ENCODE measurements at places on chromosomes 5 and 9.

- DNase-seq: no peak
These were observed 528.0 kb downstream of the BNC2 start for GRCh38 chr9:16342246-16343020.

DNA sequence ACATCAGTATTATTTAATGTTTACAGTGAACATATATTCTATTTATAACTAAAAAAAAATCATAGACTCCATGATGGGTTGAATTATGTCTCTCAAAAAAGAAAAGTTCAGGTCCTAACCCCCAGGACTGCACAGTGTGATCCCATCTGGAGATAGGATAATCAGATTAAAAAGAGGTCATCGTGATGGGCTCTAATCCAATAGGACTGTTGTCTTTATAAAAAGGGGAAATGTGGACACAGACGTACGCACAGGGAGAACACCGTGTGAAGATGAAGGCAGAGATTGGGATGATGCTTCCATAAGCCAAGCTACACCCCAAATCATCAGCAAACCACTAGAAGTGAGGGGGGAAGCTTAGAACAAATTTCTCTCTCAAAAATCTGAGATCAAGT, 221.4 kb downstream of the SNX18 start:
- DNase-seq: no peak

GRCh38 chr5:34930870-34931269, 1.5 kb downstream of the DNAJC21 start:
- DNase-seq: no peak

DNA sequence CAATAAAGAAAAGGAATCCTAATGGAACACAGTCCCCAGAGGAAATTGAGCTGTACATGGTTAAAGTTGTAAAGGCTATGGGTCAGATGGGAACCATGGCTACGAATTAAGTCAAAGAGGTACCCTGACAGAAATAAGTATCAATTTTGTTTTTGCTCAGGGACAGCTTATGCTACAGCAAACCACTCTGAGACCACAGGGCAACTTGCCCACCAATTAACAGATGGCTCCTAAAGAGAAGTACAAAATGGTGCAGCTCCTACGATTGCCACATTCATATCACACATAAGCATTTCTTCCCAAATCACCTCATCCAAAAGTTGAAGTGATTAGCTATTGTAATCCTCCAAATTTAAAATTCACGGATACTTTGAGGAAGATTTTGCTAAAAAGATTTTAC, 83.0 kb downstream of the ELAVL2 start:
- DNase-seq: no peak

DNA sequence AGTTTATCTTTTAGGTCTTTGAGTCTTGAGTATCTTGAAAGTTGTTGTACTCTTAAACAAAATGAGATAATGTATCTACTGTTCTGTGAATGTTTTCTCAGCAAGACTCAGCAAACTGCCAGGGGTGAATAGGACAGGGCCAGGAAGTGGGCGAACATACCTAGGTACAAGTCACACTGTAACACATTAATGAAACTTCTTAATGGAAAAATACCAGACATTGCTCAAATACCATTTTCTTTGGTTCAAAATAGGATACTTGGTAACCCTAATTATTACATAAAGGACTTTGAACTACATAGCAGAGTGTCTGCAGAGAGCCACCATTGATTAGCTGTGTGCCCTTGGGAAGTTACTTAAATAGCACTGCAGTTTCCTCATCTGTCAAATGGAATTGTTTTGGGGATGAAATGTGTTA, 197.5 kb downstream of the ARHGEF28 start:
- DNase-seq: no peak

DNA sequence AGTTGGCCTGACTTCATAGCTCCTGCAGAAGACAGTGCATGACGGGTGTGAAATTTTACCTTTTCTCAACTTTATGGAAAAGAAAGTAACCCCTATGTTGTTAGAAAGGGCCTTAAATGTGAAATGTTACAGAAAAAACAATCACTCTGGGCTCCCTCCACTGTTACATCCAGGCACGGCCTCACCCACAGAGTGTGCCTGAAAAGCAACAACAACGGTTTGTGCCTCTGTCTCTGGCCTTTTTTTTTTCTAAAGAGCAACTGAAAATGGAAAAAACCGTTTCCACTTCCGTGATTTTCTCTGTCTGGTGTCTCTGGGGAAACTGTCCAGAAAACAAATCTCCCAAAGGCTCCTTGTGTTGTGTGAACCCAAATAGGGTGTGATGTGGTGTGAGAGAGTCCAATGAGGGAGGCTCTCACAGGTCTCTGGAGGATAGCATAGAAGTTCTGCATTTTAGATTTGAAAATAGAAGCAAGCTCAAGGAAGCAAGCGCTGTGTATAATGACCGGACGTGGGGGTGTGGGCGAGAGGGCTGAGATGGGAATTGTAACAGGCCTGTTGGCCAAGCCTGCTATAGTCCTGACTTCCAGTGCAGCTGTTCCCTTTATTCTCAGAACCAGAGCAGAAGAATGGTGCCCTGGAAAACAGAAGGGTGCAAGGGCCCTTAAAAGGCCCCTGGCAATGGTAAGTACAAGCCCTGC, 221.8 kb upstream of the TUT7 start:
- DNase-seq: no peak

DNA sequence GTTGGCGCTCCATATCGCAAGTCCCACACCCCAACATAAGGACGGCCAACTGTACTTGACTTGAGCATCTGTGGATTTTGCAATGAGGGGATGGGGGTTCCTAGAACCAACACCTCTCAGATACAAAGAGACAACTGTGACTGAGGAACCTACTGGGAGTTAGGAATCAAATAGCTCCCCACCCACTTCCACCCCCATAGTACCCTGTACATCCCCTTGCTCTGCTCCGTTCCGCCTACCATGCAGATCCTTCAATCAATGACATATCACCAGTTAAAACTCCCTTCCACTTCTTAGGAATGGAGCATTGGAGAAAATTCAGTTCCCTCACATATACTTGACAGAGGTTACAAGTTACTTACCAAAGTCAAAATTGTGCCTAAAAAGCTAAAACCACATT, 140.9 kb downstream of the MLLT3 start:
- no peak for DNase-seq

- DNase-seq: no peak
These were observed 11.5 kb downstream of the PTAR1 start for GRCh38 chr9:69748304-69748703.
